DND-41 (cell line): ENCODE measurements at places on chromosomes 7 and 10.

GRCh38 chr7:12805518-12805928, 118.1 kb downstream of the ARL4A start:
- DNase-seq: no peak

DNA sequence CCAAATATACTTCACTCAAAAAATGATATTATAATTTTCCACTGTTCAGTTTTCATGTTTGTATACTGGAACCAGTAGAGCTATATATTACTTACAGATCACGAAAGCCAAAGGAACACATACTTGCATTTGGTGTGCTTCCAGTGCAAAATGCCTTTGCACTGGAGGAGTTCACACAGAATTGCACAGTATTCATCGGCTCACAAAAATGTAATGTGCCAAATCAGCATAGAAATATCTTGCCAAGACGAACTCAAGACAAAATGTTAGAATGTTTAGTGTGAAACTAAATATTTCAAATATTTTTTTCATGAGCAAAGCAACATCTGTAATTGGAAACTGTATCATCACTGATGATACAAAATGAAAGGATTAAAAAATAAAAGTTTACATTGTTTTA, 646.2 kb upstream of the SEMA3D start:
- DNase-seq: no peak

GRCh38 chr7:143361552-143362130, 872 bp downstream of the FAM131B start:
- no peak for DNase-seq

GRCh38 chr10:12801214-12802087, 200.1 kb downstream of the CCDC3 start:
- DNase-seq: no peak

GRCh38 chr7:73454424-73454823, 20.8 kb downstream of the FZD9 start:
- no peak for DNase-seq

DNA sequence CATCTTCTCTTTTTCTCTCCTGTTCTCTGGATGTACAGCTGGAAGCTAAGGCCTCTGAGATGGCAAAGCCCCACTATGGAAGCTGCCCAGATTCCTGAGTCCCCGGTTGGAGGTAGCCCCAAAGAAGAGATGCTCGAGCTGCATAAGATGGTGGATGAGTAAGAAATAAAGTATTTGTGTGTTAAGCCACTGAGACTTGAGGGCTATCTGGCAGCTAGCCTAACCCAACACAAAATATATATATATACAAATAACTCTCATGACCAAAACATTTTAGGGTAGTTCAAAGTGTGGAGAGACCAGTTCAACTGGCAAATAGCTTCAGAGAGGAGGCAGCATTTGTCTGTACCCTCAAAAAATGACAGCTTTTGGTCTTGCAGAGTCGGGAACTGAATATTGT, 72.4 kb upstream of the PDE1C start:
- no peak for DNase-seq

DNA sequence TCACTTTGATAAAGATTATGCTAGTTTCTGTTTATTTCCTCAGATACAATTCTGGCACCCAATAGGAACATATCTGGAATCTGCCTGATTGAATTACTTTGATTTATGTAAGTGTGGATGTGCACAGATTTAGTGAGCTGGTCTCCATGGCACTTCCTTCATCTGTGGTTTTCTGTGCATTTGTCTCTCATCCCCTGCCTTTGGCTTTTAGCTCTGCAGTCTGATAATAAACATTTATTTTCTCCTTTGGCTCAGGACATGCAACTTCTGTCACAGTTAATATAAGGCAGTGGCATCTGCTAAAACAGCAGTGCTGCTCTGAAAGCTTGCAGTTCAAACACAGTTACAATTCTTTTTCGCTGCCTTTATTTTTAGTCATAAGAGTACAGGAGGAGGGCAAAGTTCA, 273.7 kb upstream of the CHRM2 start:
- no peak for DNase-seq

- no peak for DNase-seq
Measured at GRCh38 chr10:28317760-28318159, 14.9 kb upstream of the MPP7 start.

- DNase-seq: no peak
Measured at GRCh38 chr7:27634671-27635493, 27.8 kb downstream of the HIBADH start.

GRCh38 chr10:97515271-97515978, 16.7 kb downstream of the UBTD1 start:
- no peak for DNase-seq

- no peak for DNase-seq
Measured at GRCh38 chr7:102165136-102165535, 121.5 kb upstream of the SH2B2 start.

DNA sequence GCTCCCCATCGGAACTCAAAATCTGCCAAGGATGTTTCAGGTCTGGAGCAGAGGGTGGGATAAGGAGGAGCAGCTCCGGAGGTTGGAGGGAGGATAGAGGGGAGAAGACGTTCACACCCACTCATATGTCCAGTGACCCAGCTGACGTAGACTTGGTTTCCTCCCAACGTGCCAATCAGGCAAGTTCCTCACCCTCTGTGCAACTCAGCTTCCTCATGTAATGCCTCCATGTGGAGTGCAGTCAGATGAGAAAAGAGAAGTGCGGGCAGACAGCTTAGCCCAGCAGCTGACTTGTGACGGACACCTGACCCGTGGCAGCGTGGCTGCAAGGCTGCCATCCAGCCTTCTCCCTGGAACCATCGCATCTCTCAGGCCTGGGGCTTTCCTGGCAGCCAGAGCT, 86.8 kb downstream of the NPTX2 start:
- DNase-seq: no peak

- no peak for DNase-seq
Measured at GRCh38 chr10:15563246-15563645, 156.5 kb downstream of the ITGA8 start.

- no peak for DNase-seq
Measured at GRCh38 chr10:49212076-49212475, 23.9 kb upstream of the TMEM273 start.

DNA sequence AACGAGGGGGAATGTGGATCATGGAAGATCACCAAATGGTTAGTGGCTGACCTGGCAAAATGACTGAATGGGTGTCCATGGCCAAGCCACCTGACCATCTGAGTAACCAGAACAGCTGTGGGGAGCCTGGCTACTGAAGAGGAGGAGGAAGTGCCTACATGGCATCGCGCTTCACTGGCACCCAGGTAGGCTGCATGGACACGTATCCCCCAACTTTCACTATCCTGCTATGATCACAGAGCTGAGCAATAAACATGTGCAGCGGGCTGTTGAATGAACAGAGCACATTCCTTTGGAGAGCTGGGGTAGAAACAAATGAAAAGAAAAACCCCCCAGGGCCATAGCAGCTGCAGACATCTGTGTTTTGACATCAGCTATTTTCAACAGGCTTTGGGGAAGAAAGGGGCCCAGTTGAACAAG, 6.5 kb downstream of the AKR1B1 start:
- no peak for DNase-seq

DNA sequence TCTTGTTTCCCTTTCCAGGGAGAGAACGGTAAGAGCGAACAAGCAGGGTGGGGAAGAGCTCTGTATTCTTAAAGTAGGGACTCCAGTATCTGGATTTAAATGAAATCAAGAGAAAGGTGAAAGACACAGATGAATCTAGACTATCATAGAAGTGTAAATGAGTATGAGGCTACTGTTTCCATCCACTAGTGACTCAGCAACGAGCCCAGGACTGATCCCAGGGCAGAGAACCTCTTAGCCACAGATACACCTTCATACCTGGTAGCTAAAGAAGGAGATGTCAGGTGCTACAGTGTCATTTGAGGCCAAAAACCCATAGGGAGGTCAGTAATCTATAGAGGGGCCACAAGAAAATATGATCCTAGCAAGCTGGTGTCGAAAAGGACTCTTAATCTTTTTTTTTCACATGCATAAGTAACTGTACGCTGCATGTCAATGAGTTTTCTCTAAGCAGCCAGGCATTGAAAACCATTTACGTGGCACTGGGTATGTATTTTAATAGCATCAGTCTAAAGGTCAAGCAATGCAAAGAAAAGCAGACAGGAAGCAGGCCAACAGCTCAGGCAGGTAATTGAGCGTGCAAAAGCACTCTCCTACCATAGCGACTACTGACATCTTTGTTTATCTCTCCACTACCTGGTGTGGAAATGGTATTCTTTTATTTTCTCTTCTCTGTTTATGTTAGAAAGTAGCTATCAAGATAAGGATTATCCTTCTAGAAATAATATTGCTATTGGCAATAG, 91.5 kb upstream of the EGR2 start:
- no peak for DNase-seq

DNA sequence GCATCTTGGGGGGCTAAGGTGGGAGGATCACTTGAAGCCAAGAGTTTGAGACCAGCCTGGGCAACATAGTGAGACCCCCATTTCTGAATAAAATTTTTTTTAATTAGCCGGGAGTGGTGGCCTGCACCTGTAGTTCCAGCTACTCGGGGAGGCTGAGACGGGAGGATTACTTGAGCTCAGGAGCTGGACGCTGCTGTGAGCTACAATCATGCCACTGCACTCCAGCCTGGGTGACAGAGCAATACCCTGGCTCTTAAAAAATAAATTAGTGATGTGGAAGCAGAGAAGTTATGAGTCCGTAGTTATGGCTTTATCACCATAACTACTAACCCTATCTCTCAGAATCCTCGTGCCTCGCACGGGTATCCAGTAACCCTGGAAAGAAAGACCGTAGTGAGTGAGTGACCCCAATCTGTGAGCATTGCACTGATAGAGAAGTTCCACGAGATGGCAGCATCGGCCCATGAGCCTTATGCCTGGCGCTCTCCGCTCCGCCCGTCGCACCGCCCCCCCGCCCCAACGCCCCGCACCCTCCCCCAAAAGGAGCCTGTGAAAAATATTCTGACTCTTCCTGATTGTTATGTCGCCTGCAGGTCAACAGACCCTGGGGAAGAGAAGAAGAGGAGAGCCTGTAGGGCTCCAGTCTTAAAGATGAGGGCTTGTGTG, 4.9 kb upstream of the SLC29A3 start:
- DNase-seq: peak; percentile 63

DNA sequence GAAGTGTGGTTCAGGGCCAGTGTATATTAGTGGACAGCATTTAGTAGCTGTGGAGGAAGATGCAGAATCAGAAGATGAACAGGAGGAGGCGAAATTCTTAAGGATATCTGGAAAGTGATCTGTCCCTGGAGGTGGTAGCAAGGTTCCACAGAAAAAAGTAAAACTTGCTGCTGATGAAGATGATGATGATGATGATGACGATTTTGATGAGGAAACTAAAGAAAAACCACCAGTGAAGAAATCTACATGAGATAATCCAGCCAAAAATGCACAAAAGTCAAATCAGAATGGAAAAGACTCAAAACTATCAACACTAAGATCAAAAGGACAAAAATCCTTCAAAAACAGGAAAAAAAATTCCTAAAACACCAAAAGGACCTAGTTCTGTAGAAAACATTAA, 26.3 kb downstream of the TM9SF3 start:
- no peak for DNase-seq

- peak; percentile 21 for DNase-seq
Measured at GRCh38 chr10:24920907-24921881, 31.2 kb downstream of the PRTFDC1 start.

DNA sequence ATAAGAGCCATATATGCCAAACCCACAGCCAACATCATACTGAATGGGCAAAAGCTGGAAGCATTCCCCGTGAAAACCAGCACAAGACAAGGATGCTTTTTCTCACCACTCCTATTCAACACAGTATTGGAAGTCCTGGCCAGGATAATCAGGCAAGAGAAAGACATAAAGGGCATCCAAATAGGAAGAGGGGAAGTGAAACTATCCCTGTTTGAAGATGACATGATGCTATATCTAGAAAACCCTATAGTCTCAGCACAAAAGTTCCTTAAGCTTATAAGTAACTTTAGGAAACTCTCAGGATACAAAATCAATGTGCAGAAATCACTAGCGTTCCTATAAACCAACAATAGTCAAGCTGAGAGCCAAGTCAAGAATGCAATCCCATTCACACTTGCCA, 23.8 kb upstream of the STARD3NL start:
- DNase-seq: no peak

DNA sequence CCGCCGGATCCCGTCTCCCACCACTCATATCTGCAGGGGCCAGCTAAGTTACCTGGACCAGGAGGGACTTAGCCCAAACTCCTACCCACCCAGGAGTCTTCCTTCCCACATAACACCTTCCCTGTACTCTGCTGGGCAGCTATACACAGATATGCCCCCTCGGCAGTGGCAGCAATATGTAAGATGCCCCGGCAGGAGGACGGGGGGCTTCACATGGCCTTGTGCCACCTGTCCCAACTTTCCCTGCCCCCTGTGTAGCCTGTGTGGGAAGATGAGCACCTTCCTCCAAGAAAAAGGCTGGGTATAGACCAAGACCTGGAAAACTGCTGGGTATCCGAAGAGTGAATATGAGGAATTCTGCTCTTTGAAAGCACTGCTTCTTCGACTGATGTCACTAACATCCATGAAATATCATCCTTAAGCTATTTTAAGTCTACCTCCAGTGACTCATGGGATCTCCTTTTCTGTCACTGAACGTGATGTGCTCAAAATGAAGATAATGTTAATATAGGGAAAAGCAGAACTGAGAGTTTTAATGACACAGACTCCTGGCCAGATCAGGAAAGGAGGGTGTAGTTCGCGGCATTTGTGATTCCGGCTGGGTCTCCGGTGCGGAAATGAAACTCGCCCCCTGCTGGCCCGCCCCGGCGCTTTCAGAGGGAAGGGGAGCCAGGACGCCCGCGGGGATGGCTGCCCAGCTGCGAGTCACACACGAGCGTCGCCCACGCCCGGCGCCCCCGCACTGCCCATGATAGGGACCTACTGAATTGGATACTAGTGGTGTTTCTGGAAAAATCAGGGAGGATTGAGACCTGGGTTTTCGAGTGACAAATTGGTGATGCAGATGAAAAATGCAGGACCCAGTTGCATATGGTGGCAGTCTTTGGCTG, 256.9 kb upstream of the NFE2L3 start:
- no peak for DNase-seq

GRCh38 chr10:63429281-63429680, 36.5 kb downstream of the JMJD1C start:
- DNase-seq: no peak

DNA sequence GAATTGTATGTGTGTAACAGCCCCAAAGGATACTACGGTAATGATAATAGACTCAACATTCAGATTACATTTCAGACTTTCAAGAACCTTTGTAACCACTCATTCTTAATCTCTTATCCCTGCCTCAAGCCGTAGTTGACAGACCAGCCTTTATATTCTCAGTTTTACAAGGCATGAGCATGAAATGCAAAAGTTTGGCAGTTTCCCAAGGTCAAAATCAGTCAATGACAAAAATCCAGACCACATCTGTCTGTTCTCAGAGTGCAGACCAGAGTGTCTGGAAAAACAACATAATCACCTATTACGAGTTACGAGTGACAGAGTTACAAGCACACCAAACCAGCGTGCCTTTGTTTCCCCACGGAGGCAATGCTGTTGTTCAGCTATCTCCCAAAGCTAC, 178.6 kb upstream of the LRGUK start:
- DNase-seq: no peak

GRCh38 chr7:27392477-27392876, 149.9 kb downstream of the EVX1 start:
- DNase-seq: no peak

GRCh38 chr7:116665332-116665996, 6.5 kb upstream of the MET start:
- no peak for DNase-seq
